ENCODE measurements at places on chromosomes 3 and 15.

GRCh38 chr3:53808496-53808895 lies 37.7 kb downstream of the CHDH start:
- DNase-seq = peak; percentile 28

DNA sequence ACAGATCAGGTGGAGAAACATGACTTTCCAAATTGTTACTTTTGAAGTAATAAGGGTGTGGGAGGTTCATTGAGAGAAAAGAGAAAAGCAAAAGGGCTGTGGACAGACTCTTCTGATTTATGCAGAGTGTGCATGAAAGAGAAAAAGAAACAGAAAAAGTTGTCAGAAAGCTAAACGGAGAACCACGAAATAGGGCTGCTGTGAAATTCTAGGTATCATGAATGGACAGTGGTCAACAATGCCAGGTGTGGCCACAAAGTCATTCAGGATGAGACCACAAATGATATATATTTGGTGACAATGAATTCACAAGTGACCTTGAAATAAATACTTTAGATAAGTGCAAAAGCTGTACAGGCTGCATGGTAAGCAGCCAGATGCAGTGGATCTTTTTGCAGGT lies 170.1 kb downstream of the IL5RA start:
- no peak for DNase-seq

- no peak for DNase-seq
Observed at GRCh38 chr3:43148033-43148432, 42.2 kb upstream of the POMGNT2 start.

DNA sequence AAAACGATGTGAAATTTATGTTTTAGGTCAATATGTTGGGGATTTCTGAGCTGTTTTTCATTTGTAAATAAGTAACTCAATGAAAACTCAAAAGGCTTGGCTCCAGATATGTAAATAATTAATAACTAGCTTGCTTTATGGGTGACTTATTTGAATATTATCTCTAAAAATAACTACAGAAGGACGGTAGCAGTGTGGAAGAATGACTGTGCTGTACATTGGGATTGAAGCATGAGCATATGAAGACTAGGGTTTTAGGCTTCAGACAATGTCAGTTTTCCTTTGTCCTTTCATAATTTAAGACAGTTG lies 343.9 kb downstream of the GRM7 start:
- no peak for DNase-seq

GRCh38 chr3:194166682-194167479 lies 30.9 kb downstream of the HES1 start:
- DNase-seq = no peak

All from endodermal cell (in vitro differentiated cells).